Right atrium auricular region (tissue), 2 donors: ENCODE measurements at places on chromosomes 3 and 15. TPM values are rescaled to one million over a fixed set of nuclear protein-coding genes. Genes with fewer than 3 reads are reported as not detected.

Gene SHF
- total RNA-seq: 4.7 TPM

Gene CFAP100
- not detected for total RNA-seq

Gene C3orf70
- 2.6 TPM for total RNA-seq

Gene KBTBD8
- 4.4 TPM for total RNA-seq

Gene HTR3E
- not detected for total RNA-seq
